Tibial nerve (tissue), 4 donors: ENCODE measurements at places on chromosomes 7 and 10.

DNA sequence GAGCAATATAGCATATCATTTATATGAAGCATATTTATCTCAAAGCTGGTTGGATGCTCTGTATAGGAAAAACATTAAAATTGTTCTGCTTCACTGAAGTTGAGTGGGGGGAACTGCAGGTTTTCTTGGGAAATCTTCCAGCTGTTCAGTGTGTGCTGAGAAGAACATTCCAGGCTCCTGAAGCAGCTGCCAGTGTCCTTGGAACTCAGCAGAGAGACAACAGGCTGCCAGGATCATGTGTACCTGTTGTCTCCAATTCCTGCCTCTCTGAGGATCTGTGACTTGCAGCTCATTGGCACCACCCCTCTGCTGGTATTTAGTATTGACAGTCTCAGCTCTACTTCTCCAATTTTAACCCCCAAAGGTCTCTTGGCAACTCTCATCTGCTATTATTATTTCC is 42.3 kb upstream of the PRKG1 start:
- no peak for DNase-seq

DNA sequence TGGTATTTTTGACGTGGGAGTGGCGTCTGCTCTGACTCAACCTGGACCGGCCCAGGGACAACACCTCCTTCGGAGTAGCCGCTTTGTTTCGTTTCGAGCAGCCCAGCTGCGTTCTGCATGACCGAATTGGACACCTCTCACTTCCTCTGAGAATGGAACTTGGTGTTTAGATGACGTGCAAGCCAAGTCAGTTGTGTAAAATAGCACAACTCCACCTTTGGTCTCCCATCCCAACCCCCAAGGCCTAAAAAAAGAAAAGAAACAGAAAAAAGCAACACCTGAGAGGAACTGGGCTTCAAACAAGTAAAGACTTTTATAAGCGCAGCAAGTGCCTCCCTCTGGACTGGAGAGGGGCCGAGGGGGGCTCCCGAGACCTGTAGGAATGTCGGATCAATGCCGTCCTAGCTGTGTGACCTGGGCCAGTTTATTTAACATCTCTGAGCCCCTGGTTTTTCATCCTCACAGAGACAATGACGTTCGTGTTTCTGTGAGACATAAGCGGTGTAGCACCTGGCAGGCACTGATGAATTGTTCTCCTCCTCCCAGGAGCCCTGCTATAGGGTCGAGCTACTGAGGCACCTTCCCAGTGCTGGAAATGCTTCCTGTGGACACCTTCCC is 52.0 kb upstream of the SMNDC1 start:
- no peak for DNase-seq

- no peak for DNase-seq
These were observed 109.2 kb downstream of the SORCS3 start for GRCh38 chr10:104750291-104750690.

- no peak for DNase-seq
These were observed 128.7 kb upstream of the KIAA1217 start for GRCh38 chr10:24080207-24080606.

DNA sequence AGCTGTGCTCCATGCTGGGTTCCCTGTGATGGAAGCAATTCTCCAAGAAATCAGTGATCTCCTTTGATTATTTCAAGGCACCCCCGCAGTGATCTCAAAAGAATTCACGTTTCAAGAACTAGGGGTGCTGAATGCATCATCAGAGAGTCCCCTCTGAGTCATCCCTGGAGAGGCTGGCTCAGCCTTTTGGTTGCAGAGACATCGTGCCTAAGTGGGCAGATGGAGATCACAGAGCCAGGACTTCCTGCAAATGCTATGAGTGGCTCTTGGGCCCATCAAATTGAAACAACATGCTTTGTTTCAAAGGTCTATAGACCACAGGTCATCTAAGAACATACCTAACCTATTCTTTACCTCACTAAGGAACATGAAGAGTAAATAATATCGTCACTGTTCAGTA is 41.5 kb upstream of the PLEKHA1 start:
- DNase-seq, result no peak

GRCh38 chr10:132913559-132914115 is 28.7 kb downstream of the CFAP46 start:
- DNase-seq, result no peak

- peak; percentile 49 for DNase-seq
These were observed 139.2 kb downstream of the USP6NL start for GRCh38 chr10:11472158-11472753.
